ENCODE measurements at places on chromosomes 1 and 21. TPM values are rescaled to one million over a fixed set of nuclear protein-coding genes. Genes with fewer than 3 reads are reported as not detected.

- DNase-seq: no peak
These were observed 27.5 kb downstream of the TBX15 start for GRCh38 chr1:118960567-118961136.

DNA sequence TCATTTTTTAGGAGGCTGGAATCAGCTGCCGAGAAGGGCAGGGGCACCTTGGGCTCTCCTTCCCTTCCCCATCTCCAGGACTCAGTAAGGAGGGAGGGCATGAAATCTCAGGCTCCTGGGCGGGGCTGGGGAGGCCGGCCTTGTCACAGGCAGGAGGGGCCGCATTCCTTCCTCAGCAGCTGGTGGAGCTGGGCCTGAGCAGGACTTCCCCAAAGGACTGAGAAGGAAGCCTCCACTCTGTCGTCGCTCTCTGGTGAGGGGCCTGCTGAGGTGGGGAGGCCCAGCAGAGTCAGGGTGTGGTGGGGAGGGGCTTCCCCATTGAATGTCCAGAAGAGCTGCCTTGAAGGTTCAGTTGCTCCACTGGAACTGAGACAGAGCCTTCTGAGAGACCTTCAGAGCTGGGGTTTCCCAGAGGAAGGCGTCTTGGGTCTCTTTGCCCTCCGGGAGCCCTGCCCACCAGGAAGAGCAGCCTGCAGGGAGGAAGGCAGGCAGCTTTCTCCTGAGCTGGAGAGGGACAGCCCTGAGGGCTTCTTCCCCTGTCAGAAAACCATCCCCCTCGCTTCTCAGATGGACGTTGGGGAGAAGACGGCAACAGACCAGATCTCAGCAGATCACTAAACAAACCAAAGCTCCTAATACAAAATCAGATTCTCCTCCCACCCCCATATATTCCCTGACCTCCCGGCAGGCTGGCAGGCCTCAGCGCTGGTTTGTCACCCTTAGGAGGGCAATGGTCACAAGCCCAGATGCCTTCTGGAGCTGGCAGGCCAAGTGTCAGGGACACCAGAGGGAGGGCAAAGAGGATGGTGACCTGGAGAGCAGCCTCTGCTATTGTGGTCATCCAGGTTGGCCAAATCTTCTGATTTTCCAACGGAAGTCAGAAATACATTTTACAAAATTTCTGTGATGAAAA lies 10.7 kb downstream of the KCNA10 start:
- no peak for DNase-seq

The WNT4 gene
- 0.29 TPM for total RNA-seq

DNA sequence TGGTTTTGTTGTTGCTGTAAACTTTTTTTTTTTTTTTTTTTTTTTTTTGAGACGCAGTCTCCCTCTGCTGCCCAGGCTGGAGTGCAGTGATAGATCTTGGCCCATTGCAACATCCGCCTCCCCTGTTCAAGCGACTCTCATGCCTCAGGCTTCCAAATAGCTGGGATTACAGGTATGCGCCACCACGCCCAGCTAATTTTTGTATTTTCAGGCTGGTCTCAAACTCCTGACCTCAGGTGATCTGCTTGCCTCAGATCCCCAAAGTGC lies 78.9 kb upstream of the SLC45A1 start:
- no peak for DNase-seq

- no peak for DNase-seq
These were observed 89.2 kb downstream of the ACTL8 start for GRCh38 chr1:17844185-17844826.

DNA sequence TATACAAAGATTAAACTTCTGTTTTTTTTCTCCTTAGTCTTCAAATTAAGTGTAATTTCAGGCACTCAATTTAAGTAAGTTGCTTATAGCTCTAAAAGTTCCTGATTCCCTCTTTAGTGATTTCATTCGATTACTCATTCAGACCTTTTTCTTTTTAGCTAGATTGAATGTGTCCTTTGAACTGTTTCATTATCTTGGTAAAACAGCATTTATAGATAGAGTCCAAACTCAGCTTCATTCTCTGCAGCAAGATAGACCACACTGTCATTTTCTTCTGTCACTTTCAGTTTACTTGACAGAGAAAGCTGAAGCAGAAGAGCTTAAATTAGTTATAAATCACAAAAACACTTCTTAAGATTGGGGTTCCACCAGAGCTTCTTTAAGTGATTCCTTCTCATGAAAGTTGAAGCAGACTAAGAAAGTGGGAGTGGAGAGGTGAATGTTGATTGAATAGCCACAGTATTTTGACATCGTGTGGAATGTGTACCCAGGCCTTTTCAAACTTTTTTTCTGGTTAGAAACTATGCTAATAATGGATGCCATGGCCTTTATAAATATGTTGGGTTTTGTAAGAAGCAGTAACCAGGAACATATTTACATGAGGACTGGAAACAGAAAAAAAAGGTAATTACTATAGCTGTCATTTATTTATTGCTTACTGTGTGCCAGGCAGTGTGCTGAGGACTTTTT lies 52.2 kb downstream of the ZBTB40 start:
- DNase-seq: no peak

DNA sequence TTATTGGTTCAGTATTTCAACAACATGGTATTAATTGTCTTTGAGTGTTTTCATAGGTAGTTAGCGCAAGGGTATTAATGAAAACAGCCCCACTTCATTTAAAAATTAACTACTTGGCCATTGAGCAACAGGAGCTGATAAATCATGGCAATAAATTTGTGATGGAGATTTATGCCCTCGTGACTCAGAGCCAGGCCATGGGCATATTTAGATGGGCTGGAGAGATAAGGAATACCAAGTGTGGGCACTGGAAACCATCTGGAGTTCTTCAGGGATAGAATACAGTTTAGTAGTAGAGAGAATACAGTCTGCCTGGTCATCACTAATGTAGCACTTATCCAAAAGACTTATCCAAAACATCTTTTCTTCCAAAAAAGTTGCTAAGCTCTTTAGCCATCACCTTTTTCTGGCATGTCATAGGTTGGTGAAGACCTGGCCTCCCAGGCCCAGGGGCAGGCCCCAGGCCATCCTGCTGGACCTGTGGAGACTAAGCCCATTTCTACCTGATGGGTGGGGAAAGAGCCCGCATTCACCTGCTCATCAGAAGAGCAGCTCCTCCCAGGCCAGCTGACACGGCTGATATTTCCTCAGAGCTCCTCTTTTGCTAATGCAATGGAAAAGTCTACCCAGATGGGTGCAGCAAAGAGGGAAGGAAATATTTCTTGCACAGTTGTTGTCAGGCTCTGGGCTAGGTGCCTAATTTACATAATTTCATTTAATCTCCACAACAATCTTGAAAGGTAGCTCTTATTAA lies 238.0 kb downstream of the TM2D1 start:
- no peak for DNase-seq
